ENCODE measurements at places on chromosomes 2 and 18. TPM values are rescaled to one million over a fixed set of nuclear protein-coding genes. Genes with fewer than 3 reads are reported as not detected.
A peak's percentile ranks its signal among the peaks of the same experiment; 100 is the strongest.

DNA sequence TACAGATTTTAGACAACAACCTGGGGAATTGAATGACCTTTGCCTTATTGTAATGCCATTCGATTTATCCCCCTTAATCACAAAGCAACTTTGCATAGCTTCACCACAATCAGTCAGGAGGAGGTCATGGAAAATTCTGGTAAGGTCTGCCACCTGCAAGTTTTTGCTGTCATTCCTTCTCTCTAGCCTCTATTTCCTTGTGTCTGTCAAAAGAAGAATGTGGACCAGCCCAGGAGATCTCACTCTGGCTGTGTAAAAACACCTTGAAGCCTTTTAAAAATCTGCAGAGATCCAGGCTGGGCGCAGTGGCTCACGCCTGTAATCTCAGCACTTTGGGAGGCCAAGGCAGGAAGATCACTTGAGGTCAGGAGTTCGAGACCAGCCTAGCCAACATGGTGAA is 74.1 kb upstream of the BZW1 start:
- no peaks in the 10 kb centered on the region for H3K27me3 ChIP-seq
- H3K4me3 ChIP-seq: no peak overlapping the region
- DNase-seq: no peak
- no peaks in the 10 kb centered on the region for H3K4me1 ChIP-seq
- H3K27ac ChIP-seq: no peak overlapping the region

DNA sequence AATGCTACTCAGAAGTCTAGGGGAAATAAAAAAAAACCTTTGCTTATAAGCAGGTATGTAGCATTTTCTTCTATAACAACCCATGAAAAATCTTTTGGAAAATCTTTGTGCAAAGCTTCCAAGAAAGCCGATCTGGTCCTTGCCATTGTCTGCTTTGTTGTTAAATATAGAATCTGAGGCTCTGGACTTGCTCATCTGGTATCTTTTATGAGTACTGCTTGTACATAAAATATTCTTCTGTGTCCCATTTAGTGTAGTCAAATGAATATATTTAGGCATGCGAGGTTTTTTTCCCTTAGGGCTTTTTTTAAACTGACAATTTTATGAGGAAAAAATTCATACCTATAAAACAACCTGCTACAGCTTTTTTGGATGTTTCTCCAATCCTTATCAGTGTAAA is 45.0 kb upstream of the RMND5A start:
- peaks cover 42% of the 10 kb centered on the region for H3K4me1 ChIP-seq
- H3K36me3 ChIP-seq: no peaks in the 10 kb centered on the region
- H3K27ac ChIP-seq: peak overlapping the region; percentile 82
- H3K27me3 ChIP-seq: no peaks in the 10 kb centered on the region
- H3K4me3 ChIP-seq: no peak overlapping the region
- no peak for DNase-seq

Gene SLC19A3
- 0.69 TPM for polyA plus RNA-seq

Gene L3MBTL4
- 1.8 TPM for polyA plus RNA-seq

Gene ARHGEF4
- 1.7 TPM for polyA plus RNA-seq

Data from sigmoid colon (tissue), 7 donors.